ENCODE measurements at places on chromosomes 12 and 14.

- peak; percentile 42 for DNase-seq
Measured at GRCh38 chr12:93098077-93098476, 169.0 kb upstream of the EEA1 start.

- no peak for DNase-seq
Measured at GRCh38 chr12:50053583-50053982, 3.8 kb upstream of the ASIC1 start.

- no peak for DNase-seq
Measured at GRCh38 chr14:92225731-92226130, 97.2 kb upstream of the SLC24A4 start.

DNA sequence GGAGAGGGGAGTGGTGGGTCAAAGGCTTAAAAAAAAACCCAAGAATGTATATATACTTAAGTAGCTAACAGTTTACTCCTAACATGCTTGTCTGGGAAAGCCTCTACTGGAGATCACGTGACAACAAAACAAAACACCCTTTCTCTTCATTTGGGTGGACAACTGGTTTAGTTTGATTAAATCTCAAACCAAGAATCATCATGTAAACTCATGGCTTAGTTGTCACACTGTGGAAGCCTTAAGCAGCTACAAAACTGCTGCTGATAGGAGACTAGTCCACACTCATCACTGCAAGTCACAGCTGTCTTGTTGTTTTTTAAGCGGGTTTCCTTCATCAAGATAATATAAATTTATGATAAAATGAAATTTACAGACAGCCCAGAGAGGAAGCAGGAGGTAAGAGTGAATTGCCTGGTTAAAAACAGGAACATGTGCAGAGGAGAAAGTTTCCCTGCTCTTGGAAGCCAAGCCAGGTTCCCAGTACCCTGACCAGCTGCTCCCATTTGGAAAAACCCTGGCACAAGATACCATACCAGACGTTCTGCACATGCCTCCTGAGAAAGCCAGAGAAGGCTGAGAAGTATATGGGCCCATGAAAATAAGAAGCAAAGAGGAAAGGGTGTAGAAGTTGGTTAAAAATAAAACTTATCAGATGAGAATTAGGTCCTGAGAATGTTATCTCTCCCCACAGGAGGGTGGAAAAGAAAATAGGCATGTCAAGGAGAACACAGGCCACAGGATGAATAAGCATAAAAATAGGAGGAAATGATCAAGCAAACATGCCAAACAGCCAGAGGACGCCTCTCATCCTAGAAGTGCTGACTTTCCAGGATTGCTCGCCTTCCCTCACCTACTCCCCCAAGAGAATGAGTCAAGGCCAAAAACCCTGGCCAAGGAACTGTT, 34.0 kb downstream of the EGLN3 start:
- DNase-seq: no peak

- no peak for DNase-seq
Measured at GRCh38 chr12:65937806-65938205, 113.5 kb downstream of the HMGA2 start.

DNA sequence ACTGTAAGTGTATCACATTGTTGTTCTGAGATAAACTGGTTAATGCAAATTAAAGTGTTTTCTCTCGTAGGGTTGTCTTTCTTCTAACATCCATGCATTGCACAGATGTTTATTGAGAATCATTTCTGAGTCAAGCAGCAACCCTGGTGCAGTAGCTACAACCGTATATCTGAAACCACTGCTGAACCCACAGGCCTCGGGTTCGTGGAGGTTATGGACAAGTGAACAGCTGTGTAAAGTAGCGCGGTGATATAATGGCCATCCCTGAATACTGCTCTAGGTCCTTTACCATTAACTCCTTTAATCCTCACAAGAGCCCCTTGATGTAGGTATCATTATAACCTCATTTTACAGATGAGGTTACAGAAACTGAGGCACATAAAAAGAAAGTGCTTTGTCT, 486.1 kb upstream of the TMEM132C start:
- no peak for DNase-seq

DNA sequence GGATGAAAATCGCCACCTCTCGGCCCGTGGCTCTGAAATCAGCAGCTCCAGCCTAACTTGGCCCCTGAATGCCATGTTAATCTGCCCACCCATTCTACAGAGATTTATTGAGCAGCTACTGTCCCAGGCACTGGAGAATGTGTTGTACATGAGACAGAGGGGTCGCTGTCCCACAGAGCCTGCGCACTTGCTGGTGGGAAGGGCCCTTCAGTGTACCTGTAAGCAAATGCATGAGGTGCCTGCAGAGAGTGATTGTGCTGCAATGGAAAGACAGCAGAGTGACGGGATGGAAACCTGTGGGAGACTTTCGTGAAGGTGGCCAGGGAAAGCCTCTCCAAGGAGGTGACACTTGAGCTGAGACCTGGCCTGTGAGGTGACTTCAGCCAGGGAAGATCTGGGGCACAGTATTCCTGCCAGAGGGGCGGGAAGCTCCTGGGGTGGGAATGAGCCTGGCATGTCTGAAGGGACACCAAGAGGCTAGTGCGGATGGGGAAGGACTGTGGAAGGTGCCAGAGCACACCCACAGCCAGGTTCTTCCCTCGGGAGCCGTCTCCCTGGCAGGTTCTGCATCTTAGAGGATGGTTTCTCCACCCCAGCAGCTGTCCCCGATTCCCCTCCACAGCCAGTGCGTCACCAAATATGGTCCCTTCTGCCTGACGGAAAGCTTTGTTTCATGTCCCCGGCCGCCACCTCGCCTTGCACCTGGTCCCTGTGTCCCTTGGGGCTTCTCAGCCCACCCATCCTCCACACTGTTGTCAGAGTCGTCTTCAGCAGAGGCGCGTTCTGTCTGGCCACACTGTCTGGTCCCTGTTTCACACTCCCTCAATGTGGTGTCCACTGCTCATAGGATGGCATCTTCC, 8.7 kb downstream of the SMIM41 start:
- DNase-seq: no peak

DNA sequence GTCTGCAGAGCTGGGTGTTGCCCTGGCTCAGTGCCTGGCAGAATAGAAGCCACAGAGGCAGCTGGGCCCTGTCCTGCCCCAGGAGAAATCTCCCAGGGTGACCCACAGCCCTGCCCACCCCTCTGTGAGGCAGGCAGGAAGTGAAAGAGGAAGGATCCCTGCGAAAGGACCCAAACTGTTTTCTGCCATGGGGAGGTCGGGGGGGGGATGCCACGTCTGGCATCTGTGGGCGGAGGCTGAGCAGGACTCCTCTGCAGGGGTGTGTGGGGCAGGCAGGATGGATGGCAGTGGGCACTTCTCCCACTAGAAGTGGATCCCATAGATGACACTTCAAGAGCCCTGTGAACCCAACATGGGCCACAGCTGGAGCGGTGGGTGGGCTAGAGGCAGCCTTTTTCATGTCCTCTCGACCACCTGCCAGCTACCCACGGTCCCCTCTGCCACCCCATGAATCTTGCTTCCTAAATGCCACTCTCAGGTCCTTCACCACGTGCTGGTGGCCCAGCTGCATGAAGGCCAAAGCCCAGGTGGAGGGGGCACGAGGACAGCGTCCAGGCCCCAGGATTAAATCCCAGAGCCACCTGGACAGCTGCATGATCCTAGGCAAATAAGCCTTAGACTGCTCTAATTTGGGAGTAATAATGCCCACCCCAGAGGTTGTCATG, 3.6 kb downstream of the PAPLN start:
- no peak for DNase-seq

GRCh38 chr12:120214626-120215356, 13.9 kb upstream of the RPLP0 start:
- DNase-seq: no peak

- DNase-seq: no peak
Measured at GRCh38 chr12:82687021-82688011, 610 bp downstream of the TMTC2 start.

DNA sequence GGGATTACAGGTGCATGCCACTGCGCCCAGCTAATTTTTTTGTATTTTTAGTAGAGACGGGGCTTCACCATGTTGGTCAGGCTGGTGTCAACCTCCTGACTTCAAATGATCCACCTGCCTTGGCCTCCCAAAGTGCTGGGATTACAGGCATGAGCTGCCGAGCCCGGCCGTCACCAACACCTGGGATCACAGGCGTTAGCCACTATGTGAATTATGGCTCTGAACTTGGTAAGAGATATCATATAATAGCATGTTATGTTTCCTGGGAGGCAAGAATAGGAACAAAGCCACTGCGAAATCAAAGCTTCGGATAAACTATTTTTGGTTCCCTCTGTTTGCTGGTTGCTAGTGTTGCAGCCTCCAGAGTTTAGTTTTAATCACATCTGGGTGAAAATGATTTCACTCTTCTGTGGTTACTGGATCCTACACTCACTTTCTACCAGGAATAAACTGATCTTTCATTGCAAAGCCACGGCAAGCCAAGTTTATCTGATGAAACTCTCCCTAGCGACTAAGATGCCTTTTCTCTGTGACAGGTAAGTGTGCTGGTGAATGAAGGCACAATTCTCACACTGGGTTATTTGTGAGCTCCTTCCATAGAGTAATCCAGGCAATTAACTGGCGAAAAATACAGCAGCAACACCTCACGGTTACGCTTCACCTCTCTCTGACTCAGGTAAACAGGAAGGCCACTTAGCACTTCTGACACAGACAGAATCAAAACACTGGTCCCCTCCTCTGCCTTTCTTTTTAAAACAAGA, 16.7 kb downstream of the SNRNP35 start:
- no peak for DNase-seq

- no peak for DNase-seq
Measured at GRCh38 chr12:104750061-104750460, 208.0 kb downstream of the SLC41A2 start.

Measured in SW 1271 (cell line).